ENCODE measurements at places on chromosomes 7 and 10.

- no peak for DNase-seq
These were observed 98.2 kb downstream of the PCDH15 start for GRCh38 chr10:54702583-54703485.

GRCh38 chr7:96738705-96739104, 29.1 kb upstream of the SEM1 start:
- no peak for DNase-seq

DNA sequence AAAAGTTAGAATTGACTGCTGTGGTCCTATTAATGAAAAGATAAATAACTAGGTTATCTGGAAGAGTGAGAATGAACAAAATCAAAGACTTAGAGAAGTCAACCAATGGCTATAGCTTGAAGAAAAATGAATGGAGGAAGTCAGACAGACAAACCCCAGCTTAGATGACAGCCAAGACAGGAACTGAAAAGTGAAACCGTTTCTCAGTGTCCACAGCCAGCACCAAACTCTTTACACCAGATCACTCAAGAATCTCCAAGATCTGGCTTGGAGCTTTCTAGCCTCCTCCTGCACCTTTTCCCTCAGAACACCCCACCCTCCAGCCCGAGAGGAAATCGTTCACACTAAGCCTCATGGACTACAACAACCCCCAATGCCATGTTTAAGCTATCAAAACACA, 167.0 kb downstream of the SFMBT2 start:
- DNase-seq, result no peak

GRCh38 chr7:148107443-148108127, 483.0 kb upstream of the C7orf33 start:
- DNase-seq, result no peak

DNA sequence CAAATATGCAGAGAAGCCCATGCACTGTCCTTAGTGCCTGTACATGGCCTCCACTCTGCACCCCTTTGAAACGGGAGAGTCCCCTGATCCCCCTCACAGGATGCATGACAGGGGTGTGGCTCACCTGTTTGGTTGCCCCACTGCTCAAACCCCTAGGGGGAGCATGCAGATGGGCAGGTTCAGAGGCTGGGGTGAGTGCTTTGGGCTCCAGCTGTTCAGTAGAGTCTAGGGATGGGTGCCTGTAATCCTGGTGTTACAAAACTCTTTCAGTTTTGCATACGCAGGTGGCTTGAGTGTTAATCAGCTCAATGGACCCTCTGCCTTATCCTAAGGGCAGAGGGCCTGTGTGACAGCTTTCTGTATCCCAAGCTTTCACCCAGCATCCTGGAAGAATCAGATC, 7.8 kb upstream of the SFTPA1 start:
- peak; percentile 84 for DNase-seq

GRCh38 chr10:23157691-23158369, 34.3 kb upstream of the PTF1A start:
- peak; percentile 70 for DNase-seq

- no peak for DNase-seq
These were observed 737 bp downstream of the CABCOCO1 start for GRCh38 chr10:61663466-61663865.

- DNase-seq, result no peak
These were observed 2.1 kb upstream of the WNT2 start for GRCh38 chr7:117324960-117325359.

DNA sequence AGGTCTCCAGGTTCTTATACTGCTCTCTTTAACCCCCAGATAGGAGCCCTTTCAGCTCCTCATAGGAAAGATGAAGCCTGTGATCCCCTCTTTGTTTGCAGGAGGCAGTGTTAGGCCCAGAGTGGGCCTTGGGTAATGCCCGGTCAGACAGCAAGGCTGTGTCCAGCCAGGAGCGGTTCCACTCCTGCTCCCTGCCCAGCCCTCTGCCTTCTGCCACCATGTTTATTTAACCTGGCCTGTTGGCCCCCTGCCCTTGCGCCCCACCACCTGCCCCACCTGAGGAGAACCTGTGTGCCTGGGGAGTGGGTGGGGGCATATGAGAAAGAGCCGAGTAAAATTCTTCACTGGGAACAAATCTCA, 24.3 kb downstream of the CDH23 start:
- no peak for DNase-seq

DNA sequence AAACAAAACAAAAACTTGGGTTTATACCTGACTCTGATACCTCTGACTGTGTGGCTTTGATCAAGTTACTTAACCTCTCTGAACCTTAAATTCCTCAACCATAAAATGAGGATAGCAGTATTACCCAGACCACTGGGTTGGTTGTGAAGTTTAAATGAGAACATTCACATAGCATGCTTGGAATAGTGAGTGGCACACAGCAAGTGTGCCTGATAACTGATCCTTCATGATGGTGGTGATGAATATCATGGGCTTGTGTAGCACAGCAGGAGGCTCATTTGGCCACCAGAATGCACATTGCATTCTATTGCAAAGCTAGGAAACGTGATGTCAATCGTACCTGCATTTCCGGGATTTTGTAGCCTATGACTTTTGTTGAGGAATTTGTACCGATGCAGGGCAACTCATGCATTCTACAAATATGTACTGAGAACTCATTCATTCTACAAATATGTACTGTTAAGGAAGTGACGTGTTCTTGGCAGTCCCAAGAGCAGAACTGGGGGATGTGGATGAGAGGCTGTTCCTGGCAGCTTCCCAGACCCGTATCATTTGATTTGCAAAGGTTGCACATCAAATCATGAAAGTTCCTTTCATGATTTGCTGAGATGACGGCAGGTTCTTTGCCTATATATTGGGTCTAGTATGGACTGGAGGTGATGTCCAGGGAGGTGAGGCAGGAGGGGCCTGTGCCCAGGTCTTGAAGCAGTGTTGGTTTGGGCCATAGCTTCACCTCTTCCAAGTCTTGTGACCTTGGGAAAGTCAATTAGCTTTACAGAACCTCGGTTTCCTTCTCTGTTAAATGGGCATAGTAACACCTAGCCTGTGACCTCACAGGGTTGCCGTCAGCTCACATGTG, 94.6 kb upstream of the SMNDC1 start:
- DNase-seq, result no peak

DNA sequence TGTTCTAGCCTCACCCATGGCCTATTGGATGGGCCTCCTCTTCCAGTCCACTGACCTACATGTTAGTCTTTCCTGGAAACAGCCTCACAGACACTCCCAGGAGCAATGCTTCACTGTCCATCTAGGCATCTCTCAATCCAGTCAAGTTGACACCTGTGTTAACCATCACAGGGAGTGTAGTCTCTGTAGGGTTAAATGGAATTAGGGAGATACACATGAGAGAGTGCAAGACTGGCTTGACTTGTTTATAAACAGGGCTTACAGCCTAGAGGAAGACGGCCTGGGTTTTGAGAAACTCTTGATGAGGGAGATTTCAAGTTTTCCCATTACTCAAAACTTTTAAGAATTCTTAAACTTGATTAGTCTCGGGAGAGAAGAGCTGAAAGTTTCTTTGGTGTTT, 18.9 kb upstream of the PRSS37 start:
- DNase-seq, result no peak

DNA sequence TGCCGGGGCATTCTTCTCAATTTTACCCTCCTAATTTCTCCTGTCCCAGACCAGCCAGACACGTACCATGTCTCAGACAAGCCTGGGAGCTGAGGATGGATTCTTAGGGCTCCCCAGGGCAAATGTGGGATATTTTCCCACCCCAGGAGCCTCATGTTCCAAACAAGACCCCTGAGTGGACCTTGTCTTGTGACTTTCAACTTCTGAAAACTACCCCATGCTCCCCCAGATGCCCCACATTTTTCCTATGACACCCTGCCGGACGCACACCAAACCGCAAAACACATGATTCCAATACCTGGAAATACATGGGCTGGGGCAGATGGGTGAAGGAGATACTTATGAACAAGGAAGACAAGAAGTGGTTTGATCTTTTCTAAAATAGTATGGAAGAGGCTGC, 874 bp downstream of the GIMAP5 start:
- no peak for DNase-seq

GRCh38 chr7:98795741-98796493, 73.9 kb downstream of the TMEM130 start:
- DNase-seq, result no peak

GRCh38 chr10:85661123-85661522, 705.5 kb downstream of the GRID1 start:
- no peak for DNase-seq

GRCh38 chr10:114962441-114962840, 24.4 kb downstream of the TRUB1 start:
- no peak for DNase-seq

- DNase-seq, result no peak
These were observed 26.8 kb upstream of the MGMT start for GRCh38 chr10:129440247-129440646.

- no peak for DNase-seq
These were observed 106.0 kb downstream of the TCERG1L start for GRCh38 chr10:131205556-131205955.

- DNase-seq, result no peak
These were observed 4.8 kb upstream of the ANK3 start for GRCh38 chr10:60394446-60394845.

DNA sequence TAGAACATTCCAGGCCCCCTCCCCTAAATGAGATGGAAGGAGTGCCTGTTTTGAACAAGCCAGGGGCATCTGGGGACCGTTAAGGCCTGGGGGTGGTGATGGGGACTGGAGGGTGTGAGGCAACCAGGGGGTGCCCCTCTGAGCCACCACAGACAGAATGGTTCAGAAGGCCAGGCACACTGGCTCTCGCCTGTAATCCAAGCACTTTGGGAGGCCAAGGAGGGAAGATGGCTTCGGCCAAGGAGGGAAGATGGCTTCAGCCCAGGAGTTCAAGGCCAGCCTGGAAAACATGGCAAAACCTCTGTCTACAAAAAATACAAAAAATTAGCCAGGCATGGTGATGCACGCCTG, 173.2 kb upstream of the TNRC18 start:
- no peak for DNase-seq

DNA sequence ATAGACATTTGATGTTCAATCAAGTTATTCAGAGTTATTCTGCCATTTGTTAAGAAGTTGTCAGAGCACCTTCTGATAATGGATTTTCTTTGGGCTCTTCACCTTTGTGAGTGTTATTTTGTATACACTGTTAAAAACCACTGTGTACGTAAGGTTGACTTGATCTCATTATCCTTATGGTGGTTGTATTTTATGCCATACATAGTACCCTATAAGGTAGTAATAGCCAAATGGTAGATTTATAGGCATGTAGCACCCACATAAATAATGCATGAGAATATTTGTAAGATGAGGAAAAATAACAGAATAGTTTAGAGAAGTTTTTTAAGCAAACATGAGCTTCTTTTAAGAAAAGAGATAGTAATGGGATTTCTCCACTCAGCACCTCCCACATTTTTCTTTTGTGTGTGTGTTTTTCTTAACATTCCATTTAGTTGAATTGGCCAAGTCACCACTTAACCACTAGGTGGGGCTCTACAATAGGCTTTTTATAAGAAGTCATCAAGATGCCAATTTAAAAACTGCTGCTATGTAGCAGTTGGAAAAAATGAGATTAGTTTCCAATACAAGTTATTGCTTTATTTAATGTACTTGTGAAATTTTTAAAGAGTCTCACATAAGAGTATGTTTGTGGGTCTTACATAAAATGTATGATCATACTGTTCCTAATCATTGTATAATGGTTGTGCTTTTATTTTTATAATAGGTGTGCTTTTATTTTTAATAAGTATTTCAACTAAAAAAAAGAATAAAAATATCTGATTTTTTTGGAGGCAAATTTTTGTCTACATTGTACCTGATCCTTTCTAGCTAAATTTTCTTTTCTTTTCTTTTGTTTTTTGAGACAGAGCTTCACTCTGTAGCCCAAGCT, 41.1 kb upstream of the STMP1 start:
- no peak for DNase-seq

DNA sequence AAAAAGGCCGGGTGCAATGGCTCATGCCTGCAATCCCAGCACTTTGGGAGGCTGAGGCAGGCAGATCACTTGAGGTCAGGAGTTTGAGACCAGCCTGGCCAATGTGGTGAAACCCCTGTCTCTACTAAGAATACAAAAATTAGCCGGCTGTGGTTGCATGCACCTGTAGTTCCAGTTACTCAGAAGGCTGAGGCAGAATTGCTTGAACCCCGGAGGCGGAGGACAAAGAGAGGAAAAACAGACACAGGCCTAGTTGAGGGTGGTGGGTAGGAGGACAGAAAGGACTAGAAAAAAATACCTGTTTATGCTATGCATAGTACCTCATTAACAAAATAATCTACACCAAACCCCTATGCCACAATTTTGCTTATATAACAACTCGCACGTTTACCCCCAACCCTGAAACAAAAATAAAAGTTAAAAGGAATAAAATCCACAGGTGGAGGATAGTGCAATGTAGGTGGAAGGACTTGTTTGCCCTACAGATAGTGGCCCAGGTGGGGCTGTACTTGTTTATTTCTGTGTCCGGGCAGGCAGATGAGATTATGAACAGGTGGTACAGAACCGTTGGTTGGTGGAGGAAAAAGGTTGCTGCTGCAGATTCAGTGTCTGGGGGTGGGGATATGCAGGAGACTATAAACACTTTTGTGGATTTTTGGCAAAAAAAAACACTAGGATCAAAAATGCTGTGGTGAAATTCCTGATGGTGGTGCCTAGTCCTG, 5.1 kb downstream of the ZNF680 start:
- no peak for DNase-seq

DNA sequence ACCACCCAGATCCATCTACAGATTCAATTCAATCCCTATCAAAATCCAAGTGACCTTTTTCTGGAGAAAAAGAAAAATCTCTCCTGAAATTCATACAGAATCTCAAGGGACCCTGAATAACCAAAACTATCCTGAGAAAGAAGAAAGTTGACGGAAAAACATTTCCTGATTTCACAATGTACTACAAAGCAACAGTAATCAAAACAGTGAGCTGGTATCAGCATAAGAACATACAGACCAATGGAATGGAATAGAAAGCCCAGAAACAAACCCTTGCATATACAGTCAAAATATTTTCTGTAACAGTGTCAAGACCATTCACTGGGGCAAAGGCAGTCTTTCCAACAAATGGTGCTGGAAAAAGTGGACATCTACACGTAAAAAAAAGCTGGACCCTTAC, 89.9 kb downstream of the JMJD1C start:
- no peak for DNase-seq

- no peak for DNase-seq
These were observed 4.6 kb downstream of the MGAM start for GRCh38 chr7:142000244-142000643.

All from esophagus muscularis mucosa (tissue), 4 donors.